ENCODE measurements at places on chromosomes 4 and X. TPM values are rescaled to one million over a fixed set of nuclear protein-coding genes. Genes with fewer than 3 reads are reported as not detected.

FAAH2 gene
- total RNA-seq: 2.2 TPM

DNA sequence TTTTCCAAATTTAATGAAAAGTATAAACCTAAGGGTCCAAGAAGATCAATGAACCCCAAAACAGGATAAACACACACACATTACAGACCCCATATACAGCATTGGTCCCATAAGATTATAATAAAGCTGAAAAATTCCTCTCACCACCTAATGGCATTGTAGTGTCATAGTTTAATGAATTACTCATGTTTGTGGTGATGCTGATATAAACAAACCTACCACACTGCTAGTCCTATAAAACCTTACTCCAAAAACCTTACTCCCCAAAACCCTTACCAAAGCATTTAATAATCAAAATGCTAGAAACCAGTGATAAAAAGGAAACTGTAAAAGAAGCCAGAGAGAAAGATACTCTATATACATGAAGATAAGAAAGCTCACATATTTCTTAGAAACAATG is 148.1 kb upstream of the SH3RF1 start:
- no peak for DNase-seq

H2BW2 gene
- total RNA-seq: not detected

DNA sequence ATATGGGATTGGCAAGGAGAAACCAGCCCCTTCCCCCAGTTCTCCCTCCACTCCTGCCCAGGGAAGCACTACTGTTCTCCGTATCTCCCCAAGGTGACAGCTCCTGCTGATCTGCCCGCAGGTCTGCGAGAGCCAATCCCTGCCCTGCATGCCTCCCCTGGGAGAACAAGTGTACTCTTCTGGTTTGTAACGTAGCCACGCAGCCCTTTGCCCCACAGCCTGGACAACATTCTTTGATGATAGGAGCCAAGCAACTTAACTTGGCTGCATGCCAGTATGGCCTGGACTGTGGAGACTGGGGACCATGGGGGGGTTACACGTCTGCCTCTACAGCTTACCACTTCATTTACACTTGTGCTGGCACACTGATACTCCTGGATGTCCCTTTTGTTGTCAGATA is 2.0 kb downstream of the STBD1 start:
- DNase-seq: no peak

ADAMTS3 gene
- total RNA-seq: not detected

DNA sequence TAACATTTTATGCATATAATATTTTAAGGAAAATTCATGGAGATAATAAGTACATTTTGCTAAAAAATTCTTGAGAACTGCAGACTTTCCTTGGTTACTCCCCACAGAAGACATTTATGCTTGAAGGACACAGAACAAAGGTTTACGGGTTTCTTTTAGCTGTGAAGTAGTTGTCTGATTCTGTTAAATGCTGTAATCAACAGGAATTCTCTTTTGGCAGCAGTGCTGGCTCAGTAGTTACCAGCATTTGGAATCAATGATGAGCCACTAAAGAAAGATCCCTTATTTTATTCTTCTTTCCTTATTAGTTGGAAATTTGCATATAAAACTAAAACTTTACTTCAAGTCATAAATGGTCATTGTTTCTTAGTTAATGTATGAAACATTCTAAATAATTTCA is 199.3 kb upstream of the FAT4 start:
- no peak for DNase-seq

- no peak for DNase-seq
Observed at GRCh38 chrX:134734466-134734952, 76.2 kb upstream of the PLAC1 start.

RAI2 gene
- total RNA-seq: 0.33 TPM

UGT8 gene
- 0.63 TPM for total RNA-seq

- no peak for DNase-seq
Observed at GRCh38 chrX:42797651-42798269, 19.8 kb upstream of the PPP1R2C start.

GRCh38 chrX:18449236-18449635 is 23.8 kb downstream of the CDKL5 start:
- no peak for DNase-seq

GRCh38 chrX:11929476-11929875 is 171.4 kb downstream of the MSL3 start:
- no peak for DNase-seq

CACNA1F gene
- 1.3 TPM for total RNA-seq

EFNB1 gene
- total RNA-seq: 4.3 TPM

ARHGAP36 gene
- not detected for total RNA-seq

RHOH gene
- 136 TPM for total RNA-seq
